ENCODE measurements at places on chromosomes 12 and 14.

GRCh38 chr12:5332551-5332950 lies 99.4 kb upstream of the NTF3 start:
- DNase-seq: no peak

- no peak for DNase-seq
Measured at GRCh38 chr12:66600903-66601302, 78.0 kb downstream of the GRIP1 start.

- DNase-seq: no peak
Measured at GRCh38 chr12:8508223-8508622, 5.1 kb upstream of the CLEC4D start.

GRCh38 chr12:130281153-130281799 lies 56.4 kb upstream of the PIWIL1 start:
- peak; percentile 14 for DNase-seq

GRCh38 chr12:116524964-116525379 lies 34.2 kb upstream of the MAP1LC3B2 start:
- DNase-seq: no peak

DNA sequence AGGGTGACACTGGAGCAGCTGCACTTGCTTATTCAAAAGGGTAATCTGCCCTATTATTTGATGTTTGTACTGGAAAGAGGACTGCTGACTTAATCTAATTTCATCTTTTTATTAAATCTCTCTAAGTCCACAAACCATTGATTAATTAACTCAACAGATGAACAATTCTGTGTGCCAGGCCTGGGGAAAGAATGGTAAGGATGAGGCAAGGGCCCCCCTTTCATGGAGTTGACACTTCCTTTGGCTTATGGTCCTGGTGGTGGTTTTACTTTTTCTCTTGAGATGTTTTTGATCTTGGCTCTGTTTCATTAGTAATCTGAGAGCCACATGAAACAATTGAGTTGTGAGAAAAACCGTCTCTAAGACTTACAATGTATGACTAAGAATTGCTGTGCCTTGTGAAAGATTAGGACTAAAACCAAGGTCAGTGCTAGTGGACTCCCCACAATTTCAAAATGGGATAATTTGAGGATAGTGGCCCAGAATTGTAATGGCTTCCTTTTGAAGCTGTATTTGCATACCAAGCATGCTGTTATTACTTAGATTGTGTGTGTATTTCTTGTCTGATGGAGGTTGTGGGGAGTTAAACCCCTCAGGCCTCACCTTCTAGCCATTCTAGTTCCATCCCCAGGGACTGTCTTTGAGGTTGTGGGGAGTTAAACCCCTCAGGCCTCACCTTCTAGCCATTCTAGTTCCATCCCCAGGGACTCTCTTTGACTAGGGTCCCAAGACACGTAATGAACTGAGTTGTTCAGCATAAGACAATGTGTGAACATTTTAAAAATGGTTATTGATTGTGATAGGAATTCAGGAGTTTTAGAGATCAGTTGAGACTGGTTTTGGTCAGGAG lies 52.5 kb upstream of the EVL start:
- no peak for DNase-seq

DNA sequence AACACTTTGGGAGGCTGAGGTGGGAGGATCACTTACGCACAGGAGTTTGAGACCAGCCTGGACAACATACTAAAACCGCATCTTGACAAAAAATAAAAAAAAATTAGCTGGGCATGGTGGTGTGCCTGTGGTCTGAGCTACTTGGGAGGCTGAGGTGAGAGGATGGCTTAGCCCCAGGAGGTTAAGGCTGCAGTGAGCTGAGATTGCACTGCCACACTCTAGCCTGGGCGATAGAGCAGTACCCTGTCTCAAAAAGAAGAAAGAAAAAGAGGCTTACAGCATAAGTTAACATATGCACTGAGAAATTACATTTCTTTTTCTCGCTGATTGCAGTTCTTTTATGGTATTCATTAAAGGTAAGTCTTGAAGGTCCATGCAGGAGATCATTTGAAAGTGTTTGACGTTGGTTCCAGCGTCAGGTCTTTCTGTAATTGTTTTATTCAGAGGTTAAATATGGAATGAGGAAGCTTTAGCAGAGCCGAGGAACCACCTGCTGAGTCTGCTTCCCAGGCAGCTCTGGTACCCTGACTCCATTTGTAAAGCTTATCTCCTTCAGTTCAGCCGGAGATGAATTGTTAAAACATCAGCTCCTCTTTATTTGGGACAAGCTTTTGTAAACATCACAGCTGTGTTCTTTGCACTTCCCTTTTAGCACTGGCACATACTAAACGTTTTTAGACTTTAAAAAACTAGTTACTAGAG lies 18.5 kb downstream of the SFSWAP start:
- DNase-seq: no peak

- DNase-seq: no peak
Measured at GRCh38 chr12:98446682-98447081, 68.7 kb upstream of the TMPO start.

GRCh38 chr14:59161561-59162175 lies 26.8 kb upstream of the DAAM1 start:
- DNase-seq: peak; percentile 11

DNA sequence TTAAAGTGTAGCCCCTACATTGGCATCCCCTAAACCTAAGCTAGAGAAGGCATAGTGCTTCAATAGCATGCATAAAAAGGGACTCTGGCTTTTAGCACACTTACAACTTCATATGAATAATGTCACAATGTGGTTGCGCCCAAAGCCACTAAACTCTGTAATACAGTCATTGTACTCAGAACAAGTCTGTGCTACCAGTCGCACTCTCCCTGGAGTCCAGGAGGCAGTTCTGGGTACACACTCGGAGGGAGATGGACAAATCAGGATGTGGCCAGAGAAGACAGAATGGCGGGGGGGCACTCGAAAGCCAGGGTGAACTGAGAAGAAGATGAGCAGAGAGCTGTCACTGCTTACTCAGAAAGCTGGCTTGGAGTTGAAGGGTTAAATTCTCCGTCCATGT lies 10.6 kb downstream of the SAMD4A start:
- DNase-seq: no peak

GRCh38 chr12:10900972-10901371 lies 8.4 kb downstream of the TAS2R13 start:
- no peak for DNase-seq

DNA sequence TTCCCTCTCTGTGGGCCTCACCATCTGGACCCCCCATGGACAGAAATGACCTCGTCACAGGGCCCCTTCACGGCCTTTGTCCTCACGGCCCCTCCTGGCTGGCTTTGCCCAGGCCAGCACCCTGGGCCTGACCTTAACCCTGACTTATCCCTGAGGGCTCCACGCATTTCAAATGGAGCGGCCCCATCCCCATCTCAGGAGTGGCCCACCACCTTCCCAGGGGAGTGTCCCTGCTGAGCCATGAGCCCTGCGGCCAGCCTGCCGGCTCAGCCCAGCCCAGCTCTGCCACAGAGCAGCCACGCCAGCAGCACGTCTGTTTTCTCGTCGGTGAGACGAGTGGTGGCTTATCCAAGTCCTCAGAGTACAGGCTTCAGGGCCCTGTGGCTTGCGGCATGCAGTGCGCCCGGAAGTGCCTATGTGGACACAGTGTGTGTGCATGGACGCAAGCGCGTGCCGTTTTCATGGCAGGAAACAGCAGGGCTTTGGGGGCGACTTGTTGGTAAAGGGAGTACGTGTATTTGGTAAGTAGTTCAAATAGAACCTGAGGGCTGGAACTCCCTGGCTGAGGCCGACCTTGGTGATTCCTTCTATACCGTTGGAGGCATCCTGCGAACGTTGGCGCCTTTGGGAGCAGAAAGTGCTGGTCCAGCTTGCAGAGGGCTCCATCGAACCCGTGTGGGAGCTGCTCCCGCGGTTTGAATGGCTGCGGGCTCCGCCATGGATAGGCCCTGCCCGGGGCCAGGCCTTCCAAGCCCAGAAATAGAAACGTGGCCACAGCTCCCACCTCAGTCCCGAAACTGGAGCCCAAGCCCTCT lies 52.1 kb downstream of the LRCOL1 start:
- DNase-seq: no peak

DNA sequence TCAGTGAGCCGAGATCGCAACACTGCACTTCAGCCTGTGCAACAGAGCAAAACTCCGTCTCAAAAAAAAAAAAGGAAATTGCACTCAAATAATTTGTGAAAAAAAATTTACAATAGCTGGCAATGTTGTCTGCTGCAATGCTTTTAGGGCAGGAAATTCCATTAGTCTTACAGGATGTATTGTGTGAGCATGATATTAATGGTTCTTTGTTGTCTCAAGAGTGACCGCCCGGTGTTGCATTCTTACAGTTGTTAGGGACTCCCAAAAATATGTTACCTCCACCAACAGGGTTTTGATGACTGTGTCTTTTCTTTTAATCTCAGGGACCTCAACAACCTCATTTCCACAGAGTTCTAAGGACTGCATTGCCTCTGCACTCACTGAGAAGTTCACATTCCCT lies 44.8 kb downstream of the PZP start:
- DNase-seq: no peak

- DNase-seq: no peak
Measured at GRCh38 chr12:56213878-56214277, 7.8 kb downstream of the RNF41 start.

DNA sequence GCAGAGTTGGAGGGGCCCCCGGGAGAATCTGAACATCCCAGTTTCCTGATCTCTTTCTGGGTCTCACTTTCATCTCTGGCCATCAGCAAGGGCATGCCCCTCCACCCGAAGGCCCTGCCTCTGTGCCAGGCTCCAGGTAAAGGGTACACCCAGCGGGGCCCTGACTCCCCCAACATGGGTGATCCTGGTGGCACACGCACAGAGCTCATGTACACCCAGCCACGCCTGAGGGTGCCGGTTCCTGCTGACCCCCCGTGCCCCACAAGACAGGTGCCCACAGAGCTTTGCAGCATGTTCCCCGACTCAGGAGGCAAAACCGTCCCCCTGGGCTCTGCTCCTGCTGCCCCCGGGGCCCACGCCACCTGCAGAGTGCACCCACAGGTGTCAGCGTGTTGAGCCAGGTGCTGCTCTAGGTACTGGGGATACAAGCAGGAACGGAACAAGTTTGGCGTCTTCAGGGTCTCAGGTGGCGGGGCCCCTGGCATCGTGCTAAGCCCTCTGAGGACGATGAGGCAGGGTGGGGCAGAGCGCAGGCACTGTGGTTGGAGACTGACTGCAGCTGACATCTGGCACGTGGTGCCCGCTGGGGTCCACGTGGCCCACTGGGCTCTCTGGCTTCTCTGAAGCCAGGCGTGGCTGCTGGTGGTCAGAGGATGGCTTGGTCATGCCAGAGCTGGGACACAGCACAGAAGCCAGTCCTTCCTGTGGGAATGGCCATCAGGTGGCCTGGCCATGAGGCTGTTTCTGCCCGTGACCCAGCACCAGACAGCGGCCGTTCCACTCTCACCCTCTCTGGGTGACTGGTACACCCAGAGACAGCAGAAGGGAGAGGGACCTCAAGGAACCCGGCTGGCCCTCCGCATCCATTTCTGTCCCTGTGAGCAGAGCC lies 13.8 kb downstream of the BAG5 start:
- no peak for DNase-seq

GRCh38 chr12:97435153-97435552 lies 27.5 kb upstream of the RMST start:
- DNase-seq: no peak
